CD4-positive, alpha-beta T cell treated with Interleukin-4 for 4 hours (primary cell): ENCODE measurements at places on chromosomes 13 and 19.
A peak's percentile ranks its signal among the peaks of the same experiment; 100 is the strongest.

DNA sequence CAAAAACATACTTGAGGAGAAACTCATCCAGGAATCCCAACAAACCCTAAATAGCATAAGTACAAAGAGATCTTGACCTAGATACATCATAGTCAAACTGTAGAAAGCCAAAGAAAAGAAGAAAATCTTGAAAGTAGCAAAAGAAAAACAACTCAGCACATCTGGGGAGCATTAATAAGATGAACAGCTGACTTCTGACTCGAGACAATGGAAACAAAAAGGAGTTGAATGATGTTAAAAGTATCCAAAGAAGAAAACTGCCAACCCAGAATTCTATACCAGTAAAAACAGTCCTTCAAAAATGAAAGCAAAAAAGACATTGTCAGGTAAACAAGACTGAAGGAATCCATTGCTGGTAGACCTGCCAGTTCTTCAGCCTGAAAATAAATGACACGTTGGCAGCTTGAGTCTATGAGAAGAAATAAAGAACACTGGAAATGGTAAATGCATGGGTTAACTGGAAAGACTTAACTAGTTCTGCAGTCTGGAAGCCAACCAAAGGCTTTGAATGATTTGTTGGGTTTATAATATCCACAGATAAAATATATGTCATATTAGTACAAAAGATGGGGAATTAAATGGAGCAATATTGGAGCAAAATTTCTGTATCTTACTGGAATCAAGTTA, 46.8 kb downstream of the TSSK6 start:
- no peak for DNase-seq

DNA sequence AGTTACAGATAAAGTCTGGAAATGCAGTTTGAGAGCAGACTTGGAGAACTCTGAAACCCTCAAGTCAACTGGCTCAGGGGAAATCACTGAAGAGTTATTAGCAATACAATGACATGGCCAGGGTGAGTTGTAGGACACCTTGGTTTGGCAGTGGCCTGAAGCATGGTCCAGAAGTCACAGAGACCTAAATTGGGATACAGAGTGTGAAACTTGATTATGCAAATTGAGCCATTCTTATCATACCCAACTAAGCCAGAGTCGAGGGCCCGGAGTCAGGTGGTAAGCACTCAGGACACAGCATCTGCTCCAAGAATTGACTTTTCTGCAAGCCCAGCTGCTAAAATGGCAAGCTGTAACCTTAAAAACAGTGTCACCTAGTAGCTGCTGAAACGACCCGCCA, 224.5 kb downstream of the DCLK1 start:
- no peak for DNase-seq

GRCh38 chr19:13104848-13105711, 2.4 kb upstream of the LYL1 start:
- DNase-seq, result peak; percentile 26

- no peak for DNase-seq
Observed at GRCh38 chr13:73138276-73138637, 79.5 kb downstream of the KLF5 start.

GRCh38 chr13:113455384-113455783, 2.1 kb upstream of the ADPRHL1 start:
- no peak for DNase-seq

DNA sequence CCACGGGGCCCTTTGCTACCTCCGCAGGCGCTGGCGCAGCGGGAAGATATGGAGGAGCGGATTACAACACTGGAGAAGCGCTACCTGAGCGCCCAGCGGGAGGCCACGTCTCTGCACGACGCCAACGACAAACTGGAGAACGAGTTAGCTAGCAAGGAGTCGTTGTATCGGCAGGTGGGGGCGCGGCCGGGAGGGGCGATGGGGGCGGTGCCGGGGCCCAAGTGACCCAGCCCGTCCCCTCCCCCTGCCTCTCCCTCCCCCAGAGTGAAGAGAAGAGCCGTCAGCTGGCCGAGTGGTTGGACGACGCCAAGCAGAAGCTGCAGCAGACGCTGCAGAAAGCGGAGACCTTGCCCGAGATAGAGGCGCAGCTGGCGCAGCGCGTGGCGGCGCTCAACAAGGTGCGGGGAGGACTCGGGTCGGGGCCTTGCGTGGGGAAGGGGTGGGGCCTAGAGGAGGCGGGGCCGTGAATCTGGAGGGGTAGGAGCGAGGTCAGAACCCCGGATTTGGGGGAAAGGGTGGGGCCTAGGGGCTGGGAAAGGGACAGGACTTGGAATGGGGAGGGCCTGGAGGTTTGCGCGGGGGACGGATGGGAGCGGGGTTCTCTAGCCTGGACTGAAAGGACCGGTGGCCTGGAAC, 13.7 kb downstream of the PPFIA3 start:
- DNase-seq, result no peak

- DNase-seq, result no peak
Observed at GRCh38 chr19:45908956-45909355, 5.6 kb downstream of the NANOS2 start.

DNA sequence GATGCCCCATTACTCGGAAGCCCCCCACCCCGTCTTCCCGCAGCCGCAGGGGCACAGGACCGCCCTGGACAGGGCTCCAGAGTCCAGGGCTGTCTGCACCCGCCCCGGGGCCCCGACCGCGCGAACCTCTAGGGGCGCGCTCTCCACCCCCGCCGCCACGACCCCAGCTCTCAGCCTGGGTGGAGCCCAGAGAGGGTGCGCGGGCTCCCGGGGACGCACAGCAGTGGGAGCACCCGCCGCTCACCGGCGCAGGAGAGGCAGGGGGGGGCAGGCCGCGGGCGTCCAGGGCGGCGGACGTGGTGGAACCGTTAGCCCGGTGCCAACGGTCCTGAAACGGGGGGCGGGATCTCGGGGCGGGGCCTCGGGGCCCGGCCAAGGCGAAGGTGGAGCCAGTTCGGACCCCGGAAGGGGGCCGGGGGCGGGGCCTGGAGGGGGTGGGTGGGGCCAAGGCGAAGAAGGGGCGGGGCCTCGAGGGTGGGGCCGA, at the start of gene ATP8B3:
Gene ATP8B3 (minus strand): TSS at position 335 of the 484 bp plus-strand sequence. CDS start 540 bp downstream, outside the sequence.
- no peak for DNase-seq

DNA sequence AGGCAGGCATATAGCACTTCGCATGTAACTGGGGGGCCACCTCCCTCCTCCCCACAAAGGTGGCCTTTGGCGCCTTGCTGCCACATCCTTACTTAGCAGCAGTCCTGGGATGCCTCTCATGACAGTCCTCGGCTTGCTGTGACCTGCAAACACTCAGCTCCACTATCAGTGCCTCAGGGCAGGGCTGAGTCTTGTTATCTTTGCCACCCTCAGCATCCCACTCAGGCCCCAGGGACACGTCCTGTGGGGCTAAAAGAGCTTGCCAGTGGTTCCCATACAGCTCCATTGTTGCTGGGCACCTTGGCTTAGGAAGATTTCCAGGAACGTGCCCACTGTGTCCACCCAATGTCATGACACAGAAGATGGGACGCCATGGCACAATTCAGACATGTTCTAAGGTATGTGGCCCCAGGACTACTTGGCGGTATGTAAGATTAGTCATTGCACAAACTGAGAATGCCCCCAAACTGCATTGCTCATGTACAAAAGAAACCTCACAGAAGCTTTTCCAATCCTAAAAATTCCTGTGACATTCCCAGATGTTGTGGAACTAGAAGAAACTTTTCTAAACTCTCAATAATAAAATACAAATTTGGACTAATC, 16.3 kb downstream of the DOCK9 start:
- DNase-seq, result no peak

GRCh38 chr19:13163609-13164342, 13.6 kb downstream of the IER2 start:
- no peak for DNase-seq

DNA sequence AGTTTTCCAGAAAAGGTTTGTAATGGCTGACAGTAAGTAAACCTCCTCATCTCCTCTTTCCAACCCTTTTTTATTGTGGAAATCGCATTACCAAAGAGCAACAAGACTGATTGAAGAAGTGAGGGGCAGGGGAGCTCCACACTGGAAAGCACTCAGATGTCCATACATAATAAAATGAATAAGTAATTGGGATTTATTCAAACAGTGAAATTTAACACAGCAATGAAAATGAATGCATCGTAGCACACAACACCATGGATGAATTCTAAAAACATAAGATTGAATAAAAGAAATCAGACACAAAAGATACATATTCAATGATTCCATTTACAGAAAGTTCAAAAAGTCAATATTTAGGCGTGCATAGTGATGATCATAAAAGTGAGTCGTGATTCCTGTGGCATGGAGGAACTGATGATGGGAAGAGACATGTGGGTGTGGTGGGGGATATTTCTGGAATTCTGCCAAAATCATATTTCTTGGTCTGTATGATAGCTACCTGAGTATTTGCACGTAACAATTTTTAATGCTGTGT, 18.8 kb downstream of the FAM216B start:
- no peak for DNase-seq

GRCh38 chr13:111346101-111346680, 25.7 kb downstream of the TEX29 start:
- no peak for DNase-seq
